Kidney epithelial cell (primary cell): ENCODE measurements at places on chromosomes 3 and 15.

DNA sequence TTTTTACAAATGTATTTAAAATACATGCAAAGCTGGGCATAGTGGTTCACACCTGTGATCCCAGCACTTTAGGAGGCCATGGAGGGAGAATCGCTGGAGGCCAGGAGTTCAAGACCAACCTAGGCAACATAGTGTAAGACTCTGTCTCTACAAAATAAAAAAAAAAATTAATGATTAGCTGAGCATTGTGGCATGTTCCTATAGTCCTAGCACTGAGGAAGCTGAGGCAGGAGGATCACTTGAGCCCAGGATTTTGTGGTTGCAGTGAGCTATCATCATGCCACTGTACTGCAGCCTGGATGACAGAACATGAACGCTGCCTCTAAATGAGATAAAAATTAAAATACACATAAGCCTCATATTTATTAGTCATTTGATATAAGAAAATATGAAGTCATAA, 142.8 kb downstream of the TCF12 start:
- DNase-seq: no peak

GRCh38 chr15:55270291-55270690, 19.3 kb downstream of the RAB27A start:
- no peak for DNase-seq

DNA sequence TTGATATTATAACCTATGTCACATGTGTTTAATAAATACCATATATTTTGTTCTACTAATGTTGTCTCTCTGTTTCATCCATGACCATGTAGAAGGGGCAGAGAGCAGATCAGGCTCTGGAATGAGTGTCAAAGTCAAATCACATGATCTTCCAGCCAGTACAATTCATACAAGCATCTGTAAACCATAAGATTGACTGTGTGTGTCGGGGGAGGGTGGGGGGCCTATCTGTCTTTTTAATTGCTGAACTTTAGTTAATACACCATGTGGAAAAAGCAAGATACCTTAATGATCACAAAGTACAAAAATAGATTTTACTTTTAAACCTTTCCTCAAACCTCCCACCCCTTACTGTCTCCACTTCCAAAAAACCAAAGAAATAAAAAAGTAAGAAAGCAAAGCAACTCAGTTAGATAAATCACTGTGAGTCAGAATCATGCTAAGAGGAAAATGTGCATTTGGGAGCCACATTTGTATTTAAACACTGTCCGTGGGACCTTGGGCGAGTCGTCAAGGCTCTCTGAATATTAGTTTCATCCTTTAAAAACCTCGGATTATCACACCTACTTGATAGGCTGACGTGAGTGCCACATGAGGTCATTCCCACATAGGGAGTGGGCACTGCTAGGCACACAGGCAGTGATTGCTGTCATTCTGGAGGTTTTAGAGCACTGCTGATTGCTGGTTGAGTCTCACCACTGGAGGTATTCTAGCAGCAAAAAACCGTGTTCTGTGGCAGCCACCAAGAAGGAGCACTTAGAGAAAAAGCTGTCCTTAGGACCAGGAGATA, 21.0 kb upstream of the POLR2M start:
- DNase-seq: no peak

DNA sequence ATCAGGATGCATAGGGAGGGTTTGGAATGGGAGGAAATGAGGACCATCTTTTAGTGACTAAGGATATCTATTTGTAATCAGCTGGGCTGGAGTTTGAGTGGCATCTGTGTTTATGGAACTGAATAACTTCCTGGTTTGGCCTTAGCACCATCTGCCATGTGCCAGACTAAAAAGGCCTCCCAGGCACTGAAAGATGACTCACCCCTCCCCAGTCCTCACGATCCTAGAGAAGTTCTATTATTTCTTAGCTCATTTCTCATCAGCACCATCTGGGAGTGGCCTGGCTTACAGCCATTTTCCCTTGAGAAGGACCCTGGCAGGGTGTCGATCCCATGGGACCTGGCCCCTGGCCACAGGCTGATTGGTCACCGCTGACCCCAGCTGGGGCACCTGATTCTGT, 23.9 kb upstream of the CTXND1 start:
- no peak for DNase-seq

- DNase-seq: no peak
Observed at GRCh38 chr3:42224658-42225421, 41.1 kb downstream of the CCK start.

- no peak for DNase-seq
Observed at GRCh38 chr3:187744169-187745151, 808 bp downstream of the BCL6 start.

- no peak for DNase-seq
Observed at GRCh38 chr3:23944861-23945662, at the start of gene NR1D2. Gene NR1D2 (plus strand): TSS chr3:23945286. CDS start chr3:23945579, 293 bp downstream.

GRCh38 chr15:41983221-41983620, 10.9 kb upstream of the EHD4 start:
- DNase-seq: no peak

GRCh38 chr3:20726786-20727185, 540.8 kb upstream of the SGO1 start:
- DNase-seq: no peak

DNA sequence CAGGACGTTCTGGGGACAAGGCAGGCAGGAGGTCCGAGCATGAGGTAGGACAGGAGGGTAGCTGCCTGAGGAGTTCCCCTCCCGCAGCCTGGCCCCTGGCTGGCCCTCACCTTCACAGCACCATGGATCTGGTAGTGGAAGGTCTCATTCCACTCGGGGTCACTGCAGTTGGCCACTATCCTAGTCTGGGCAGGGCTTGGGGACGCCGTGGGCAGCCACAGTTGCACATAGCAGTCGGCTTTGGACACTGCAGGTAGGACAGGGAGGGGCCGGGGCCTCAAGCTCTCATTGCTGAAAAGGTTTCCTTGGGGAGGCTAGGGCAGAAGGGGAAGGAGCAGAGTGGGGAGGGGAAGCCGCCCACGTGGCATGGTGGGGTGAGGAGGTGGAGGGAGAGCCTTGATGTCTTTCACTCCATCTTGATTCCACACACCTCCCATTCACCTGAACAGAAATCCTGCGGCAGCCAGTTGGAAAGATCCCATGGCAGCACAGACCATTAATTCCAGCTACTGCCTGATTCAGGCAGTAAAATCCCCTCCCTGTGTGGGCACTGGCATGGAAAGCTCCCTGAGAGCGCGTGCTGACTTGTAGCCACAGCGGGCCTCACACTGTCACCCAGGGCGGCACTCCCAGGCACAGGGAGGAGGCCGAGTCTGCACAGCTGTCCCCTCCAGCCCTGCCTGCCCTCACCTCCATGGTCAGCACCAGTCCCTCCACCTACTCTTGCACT, 2.1 kb downstream of the PLA2G4F start:
- DNase-seq: peak; percentile 61

- no peak for DNase-seq
Observed at GRCh38 chr15:73598530-73599160, 34.5 kb downstream of the NPTN start.

GRCh38 chr3:117887901-117888300, 1146.7 kb downstream of the IGSF11 start:
- DNase-seq: peak; percentile 29

GRCh38 chr3:100335434-100335833, 877 bp downstream of the NIT2 start:
- no peak for DNase-seq

GRCh38 chr3:13867732-13868131, 12.1 kb downstream of the WNT7A start:
- DNase-seq: no peak

DNA sequence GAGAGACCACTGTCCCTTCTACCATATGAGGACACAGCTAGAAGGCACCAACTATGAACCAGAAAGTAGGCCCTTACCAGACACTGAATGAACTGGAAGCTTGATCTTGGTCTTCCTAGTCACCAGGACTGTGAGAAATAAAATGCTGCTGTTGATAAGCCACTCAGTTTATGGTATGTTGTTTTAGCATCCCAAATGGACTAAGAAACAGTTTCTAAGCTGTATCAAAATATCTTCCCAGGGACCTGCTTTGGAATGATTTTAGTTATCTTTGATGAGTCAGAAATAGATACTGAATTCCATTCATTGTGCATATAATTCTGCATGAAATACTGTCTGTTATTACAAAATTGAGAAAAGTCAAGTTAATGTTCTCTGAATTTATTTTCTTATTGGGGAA, 18.6 kb downstream of the WDR76 start:
- DNase-seq: no peak

GRCh38 chr15:38516626-38517025, 48.0 kb downstream of the RASGRP1 start:
- DNase-seq: no peak

GRCh38 chr15:63046917-63047760, 4.6 kb downstream of the TPM1 start:
- no peak for DNase-seq

- peak; percentile 9 for DNase-seq
Observed at GRCh38 chr3:146091397-146091796, 69.6 kb downstream of the PLOD2 start.

DNA sequence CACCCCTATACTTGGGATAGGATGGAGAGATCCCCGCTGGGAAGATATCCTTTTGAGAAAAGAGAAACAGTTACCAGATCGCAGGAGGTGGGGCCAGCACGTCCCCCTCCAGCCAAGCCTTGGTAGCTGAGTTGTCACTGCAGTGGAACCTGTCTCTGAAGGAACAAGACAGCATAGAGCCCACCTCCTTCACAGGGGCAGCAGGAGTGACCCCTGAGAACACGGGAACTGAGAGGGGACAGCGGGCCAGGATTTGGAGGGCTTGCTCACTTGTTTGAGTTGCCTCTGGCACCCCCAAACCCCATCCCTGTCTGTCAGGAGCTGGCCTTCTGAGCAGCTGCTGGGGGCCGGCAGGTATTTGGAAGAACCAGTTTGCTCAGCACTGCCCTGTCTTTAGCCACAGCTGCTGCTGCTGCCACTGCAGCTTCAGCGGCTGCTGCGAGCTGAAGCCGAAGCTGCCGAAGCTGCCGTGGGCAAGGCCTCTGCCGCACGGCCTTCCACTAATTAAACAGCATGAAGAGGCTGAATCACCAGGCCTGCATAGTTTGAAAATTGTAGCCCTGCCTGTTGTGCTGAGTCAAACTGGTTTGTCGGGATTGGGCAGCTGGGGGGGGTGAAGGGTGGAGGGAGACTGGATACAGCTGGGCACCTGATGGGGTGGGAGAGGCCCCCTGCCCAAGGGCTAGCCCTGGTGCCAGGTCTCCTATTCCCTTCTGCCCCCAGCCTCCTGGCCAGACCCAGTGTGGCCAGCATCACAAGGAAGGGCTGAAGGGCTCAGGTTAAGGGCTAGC, 4.0 kb downstream of the EPHB3 start:
- DNase-seq: peak; percentile 70

DNA sequence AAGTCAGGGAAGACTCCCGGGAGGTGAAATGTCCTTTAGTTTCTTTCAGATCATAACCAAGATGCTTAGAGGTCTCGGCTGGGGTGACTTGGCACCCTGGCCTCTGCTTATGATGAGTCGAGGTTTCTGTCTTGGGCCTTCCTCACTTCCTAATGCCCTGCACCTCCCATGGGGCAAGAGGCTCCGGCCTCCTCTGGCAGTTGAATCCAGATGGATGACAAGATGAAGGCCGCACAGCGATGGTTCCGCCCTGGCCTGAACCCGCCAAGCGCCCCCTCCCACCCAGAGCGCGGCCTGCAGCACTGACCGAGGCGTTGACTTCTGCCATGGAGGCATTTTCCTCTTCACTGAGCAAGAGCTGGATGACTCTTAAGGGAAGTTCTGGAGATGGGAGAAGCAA, 31.3 kb downstream of the MUC20 start:
- DNase-seq: no peak

DNA sequence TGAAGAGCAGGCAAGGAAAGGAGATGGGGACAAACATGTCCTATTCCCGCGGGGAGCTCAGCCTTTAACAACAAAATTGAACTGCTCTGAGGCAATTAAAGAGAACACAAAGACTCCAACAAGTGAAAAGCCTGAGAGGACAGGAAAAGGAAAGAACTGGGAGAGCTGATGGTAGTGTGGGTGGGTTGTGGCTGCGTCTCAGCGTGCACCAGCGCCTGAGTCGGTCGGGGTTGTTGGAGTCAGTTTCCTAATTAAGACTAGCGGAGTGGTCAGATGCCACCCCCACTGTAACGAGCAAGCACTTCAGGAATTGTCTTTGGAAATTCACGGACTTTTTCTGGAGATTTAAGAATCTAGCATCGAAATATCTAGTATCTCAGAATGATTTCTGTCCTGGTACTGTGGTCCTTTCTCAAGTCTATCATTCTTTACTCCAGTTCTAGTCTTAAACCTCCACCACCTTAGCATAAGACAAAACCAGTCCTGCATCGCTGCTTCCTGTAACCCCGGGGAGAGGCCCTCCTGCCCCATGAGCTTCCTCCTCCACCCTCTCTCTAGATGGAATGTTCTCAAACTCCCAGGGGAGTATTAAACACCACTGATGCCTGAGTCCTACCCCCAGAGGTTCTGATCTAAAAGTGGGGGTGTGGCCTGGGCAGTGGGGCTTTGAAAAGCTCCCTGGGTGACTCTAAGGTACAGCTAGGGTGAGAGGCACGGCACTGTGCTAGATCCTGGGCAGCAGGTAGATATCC, 104.0 kb downstream of the CYP19A1 start:
- no peak for DNase-seq

GRCh38 chr3:35651426-35651825, 12.1 kb downstream of the ARPP21 start:
- DNase-seq: no peak

GRCh38 chr3:68482565-68482964, 449.8 kb downstream of the TAFA4 start:
- DNase-seq: no peak

DNA sequence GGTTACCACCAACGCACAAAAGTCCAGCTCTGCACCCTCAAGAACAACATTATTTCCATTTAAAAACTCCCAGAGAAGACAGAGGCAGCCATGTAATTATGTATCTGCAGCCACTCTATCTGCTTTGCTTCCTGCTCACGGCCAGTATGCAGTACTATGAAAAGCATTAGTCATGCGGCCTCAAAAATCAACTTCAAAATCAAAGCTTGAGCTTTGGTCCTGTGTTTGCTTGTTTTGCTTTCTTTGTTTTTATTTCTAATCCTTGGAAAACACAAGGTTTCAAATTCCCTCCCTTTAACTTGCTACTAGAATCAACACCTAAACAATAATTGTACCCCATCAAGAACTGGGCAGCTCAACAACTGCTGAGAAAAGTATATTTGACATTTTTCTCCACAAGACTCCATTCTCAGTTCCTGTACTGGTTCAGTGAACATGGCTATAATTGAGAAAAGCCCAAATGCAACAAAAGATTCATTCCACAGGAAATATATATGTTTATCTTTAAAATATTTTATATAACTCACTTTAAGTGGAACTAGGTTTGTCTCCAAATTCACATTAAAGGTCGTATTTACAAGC, 37.6 kb downstream of the GBE1 start:
- DNase-seq: no peak

GRCh38 chr15:67691450-67691849, 133.9 kb upstream of the SKOR1 start:
- DNase-seq: no peak

DNA sequence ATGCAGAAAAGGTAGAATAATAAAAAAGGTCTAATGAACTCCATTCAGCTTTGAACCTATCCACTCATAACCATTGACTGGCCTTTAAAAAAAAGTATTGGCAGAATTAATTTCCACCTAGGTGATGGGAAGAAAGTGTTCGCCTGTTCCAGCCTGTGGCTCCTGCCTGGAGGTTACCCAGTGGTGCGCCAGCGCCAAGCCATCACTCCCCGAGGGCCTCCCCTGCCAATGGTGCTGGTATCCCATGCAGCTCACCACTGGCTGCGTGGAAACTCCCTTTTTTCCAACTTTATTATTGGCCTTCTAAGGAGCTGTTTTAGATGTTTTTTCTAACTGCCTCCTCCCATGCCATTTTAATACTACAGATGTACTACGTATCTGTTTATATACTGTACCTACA, 29.4 kb downstream of the NIPA2 start:
- DNase-seq: no peak

GRCh38 chr3:16864610-16865313, 20.0 kb upstream of the PLCL2 start:
- peak; percentile 37 for DNase-seq
